Left ventricle myocardium inferior (tissue), 1 donor: ENCODE measurements at places on chromosomes 6 and 20.
A peak's percentile ranks its signal among the peaks of the same experiment; 100 is the strongest.

DNA sequence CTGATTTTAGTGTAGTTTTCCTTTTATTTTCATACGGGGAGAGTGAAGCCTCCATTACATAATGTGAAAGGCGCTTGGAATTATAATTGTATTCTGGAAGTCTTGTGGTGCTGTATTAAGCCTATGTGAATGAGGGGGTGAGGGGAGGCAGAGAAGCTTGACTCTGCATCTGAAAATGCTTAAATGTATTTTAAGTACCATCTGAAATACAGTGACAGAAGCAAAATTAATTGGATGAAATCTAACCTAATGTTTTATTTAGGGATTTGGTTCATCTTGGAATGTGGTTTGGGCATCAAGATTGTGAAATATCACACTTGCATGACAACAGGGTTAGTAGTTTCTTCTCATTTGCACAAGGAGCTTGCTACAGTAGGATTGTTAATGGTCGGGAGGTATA lies 41.2 kb downstream of the TMEM200A start:
- no peak for DNase-seq

- no peak for DNase-seq
Observed at GRCh38 chr6:170043881-170044790, 246.7 kb downstream of the DLL1 start.

GRCh38 chr6:53109612-53110011 lies 39.0 kb downstream of the GCM1 start:
- no peak for DNase-seq

DNA sequence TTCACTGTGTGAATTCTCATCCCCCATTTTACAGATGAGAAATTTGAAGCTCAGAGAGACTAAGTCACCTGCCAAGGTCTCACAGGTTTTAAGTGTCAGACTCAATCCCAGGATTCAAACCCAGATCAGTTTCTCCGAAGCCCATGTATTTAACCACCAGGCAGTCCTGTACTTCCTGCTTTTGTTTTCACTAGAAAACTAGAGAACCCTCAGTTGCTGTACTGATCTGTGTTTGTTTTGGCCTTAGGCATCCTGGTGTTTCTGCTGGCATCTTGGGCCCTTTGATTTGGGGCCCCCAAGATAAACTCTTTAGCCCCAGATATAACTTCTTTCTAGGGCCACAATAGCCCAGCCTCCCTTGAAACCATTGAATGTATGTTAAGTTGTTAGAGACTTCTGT lies 36.5 kb downstream of the PPP1R16B start:
- DNase-seq, result no peak

- no peak for DNase-seq
Observed at GRCh38 chr6:21785164-21785563, 191.6 kb downstream of the SOX4 start.

DNA sequence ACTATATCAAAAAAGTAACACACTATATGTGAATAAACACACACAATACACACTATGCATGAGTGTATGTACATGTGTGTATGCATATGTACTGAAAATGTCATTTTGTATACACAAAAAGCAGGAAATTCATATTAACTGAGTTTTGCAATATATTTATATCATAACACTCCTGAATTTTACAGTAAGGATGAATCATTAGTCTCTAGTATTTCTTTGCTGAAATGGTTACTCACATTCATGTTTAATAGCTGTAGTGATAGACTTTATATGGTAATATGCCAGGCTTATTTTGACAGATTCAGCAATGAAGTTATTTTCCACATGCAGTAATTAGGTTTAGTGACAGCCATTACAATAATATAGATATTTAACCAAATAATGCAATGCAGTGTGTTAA lies 1216.2 kb upstream of the CITED2 start:
- no peak for DNase-seq

- peak; percentile 36 for DNase-seq
Observed at GRCh38 chr6:31125586-31126363, 5.5 kb upstream of the CDSN start.

GRCh38 chr20:31496761-31497295 lies 17.4 kb upstream of the HM13 start:
- peak; percentile 82 for DNase-seq

- DNase-seq, result no peak
Observed at GRCh38 chr20:13061381-13061780, 52.6 kb downstream of the SPTLC3 start.

DNA sequence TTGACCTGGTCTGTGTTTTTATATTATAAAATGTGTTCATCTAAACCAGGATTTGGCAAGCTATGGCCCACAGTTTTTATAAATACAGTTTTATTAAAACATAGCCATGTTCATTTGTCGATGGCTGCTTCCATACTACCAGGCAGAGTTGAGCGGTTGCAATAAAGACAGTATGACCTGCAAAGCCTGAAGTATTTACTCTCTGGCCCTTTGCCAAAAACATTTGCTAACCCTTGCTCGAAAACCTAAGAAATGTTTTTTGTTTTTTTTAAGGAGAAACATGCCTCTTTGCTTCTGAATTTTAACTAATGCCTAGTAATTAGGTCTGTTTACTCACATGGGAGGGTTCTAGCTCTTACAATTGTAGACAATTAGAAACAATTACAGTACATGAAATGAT lies 67.4 kb upstream of the SMIM28 start:
- DNase-seq, result no peak

DNA sequence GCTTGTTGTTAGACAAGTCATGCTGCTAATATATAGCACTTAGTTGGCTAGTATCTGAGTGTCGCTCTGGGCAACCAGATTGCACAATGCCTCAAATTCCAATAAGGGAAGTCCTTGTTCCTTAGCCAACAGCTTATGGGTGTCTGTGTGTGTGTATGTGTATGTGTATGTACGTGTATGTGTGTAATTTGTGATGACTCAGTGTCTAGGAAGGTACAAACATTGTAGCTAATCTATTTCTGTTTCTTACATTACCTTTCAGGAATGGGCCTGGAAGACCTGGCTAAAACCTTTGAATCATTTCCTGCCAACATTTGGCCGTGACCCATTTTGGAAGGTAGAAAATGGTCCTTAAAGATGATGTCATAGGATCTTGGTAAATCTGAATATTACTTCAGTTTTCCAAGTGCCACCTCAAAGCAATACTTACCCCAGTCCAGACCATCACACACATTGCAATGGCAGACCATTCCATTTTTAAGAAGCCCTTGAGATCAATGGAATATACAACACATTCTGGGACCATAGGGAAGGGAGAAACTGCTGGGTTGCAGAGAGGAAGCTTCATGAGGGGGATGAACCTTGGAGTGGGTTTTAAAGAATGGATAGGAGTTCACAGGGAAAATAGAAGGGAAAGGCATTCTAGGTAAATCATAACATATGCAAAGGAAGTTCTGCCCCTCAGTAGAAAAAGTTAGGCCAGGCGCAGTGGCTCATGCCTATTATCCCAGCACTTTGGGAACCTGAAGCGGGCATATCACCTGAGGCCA lies 25.1 kb downstream of the NEDD9 start:
- DNase-seq, result peak; percentile 38

- DNase-seq, result no peak
Observed at GRCh38 chr6:158807515-158808441, 11.4 kb downstream of the EZR start.
